Spleen (tissue), 13 donors: ENCODE measurements at places on chromosomes 13 and 19.
A peak's percentile ranks its signal among the peaks of the same experiment; 100 is the strongest.

DNA sequence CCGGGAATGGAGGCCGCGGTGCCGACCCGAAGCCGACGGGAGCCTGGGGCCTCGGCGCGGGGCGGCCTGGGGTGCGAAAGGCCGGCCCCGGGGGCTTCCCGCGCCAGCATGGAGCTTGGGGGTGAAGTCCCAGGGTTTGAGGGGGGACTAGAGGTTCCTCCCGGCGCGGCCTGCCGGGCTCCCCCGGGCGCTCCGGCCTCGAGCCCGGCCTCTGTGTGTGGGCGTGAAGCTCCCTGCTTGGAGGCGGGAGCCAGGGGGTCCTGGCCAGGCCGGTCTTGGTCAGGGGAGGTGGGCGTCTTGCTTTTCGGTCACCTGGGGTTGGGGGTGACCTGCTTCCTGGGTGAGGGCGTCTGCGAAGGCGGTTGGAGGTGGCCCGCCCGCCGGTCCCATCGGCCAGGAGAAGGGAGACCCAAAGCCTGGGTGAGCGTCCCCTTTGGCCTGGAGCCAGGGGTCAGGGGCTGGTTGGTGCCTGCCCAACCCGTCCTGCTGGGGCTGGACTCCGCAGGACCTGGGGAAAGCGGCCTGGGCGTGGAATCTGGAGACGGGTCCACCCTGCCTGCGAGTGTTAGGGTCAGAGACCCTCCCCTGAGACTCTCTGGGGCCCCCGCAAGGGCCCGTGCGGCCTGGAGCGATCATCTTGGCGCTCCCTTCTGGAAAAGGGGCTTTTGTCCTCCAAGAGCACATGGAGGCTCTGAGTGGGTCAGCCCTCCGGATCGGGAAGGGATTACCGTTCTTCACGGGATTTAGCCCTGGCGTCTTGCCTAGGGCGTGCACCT lies 535 bp downstream of the BSG start:
- H3K4me1 ChIP-seq: peaks cover 60% of the 10 kb centered on the region
- peak overlapping the region; percentile 86 for H3K27ac ChIP-seq
- peak overlapping the region; percentile 81 for H3K4me3 ChIP-seq
- DNase-seq: peak; percentile 91

GRCh38 chr19:30388327-30388726 lies 16.1 kb downstream of the ZNF536 start:
- no peak overlapping the region for H3K27ac ChIP-seq
- H3K27me3 ChIP-seq: no peaks in the 10 kb centered on the region
- no peak overlapping the region for H3K4me3 ChIP-seq
- DNase-seq: no peak
- no peaks in the 10 kb centered on the region for H3K4me1 ChIP-seq

DNA sequence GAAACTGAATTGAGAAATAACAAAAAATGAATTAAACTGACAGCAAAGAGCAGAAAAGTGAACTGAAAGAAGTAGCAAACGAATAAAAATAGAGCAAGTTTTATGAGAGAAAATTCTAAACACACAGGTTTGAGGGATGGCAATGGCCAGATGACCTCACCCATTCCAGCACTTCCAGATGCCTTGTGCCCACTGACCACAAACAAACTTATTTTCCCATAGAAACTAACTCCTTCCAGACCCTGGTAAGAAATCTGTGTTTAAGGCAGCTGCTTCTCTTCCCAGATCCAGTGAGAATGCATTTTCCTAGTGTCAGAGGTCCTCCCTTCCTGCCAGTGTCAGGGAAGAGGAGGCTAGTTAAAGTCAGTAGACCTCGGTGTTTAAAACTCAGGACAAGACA lies 51.7 kb downstream of the RXFP2 start:
- no peaks in the 10 kb centered on the region for H3K27me3 ChIP-seq
- no peak overlapping the region for H3K27ac ChIP-seq
- DNase-seq: no peak
- H3K4me1 ChIP-seq: no peaks in the 10 kb centered on the region
- H3K36me3 ChIP-seq: no peaks in the 10 kb centered on the region
- H3K4me3 ChIP-seq: no peak overlapping the region

- H3K27ac ChIP-seq: no peak overlapping the region
- no peaks in the 10 kb centered on the region for H3K4me1 ChIP-seq
- H3K36me3 ChIP-seq: no peaks in the 10 kb centered on the region
- no peak for DNase-seq
These were observed 144.6 kb downstream of the GGACT start for GRCh38 chr13:100443998-100444328.

DNA sequence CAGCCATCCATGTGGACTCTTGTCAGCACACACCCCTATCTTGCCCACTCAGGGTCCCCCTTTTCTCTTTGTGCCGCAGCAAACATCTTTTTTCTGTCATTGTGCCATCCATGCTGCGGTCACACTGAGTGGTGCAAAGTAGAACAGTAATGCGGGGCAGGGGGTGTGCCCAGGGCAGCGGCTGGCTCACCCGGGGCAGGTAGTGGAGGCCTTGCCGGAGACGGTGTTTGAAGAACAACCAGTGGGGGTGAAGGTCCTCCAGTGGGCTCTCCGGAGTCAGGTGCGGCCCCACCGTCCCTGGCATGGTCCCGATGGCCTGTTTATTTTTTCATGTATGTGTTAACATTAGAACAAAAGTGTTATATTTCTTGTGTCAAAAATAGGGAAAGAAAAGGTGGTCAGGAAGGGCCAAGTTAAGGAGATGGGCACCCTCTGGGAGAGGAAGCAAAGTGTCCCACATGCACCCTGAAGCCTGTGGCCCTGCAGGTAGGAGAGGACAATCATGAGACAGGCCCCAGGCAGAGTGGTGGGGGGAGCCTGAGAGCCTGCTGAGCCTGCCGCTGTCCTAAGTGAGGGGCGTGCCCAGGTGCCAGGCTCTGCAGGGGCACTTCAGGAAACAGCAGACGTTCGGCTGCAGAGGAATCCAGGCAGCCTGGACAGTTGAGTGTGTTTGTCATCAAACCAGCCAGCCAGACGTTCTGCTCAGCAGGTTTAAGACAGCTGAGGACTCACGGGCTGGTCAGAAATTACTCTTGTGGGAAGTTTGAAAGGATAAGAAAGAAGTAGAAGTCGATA lies 12.3 kb downstream of the TSSK6 start:
- H3K4me3 ChIP-seq: no peak overlapping the region
- no peaks in the 10 kb centered on the region for H3K4me1 ChIP-seq
- peaks cover 86% of the 10 kb centered on the region for H3K36me3 ChIP-seq
- H3K27me3 ChIP-seq: no peaks in the 10 kb centered on the region
- no peak overlapping the region for H3K27ac ChIP-seq
- DNase-seq: peak; percentile 54

DNA sequence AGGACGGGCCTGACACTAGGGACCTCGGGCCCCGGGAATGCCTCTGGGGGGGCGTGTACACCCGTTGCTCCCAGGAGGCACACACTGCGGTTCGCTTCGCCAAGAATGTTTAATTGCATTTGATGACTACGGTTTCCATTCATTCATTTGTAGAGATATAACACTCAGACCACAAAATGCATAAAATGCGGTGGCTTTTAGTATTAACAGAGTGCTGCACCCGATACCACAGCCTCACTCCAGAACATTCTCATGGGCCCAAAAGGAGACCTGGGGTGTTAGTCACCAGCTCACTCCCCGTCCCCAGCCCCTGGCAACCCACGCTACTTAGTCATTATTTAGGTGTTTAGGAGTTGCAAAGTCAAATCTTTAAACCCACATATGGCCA lies 21.8 kb downstream of the HCN2 start:
- H3K4me3 ChIP-seq: peak overlapping the region; percentile 48
- peaks cover 8% of the 10 kb centered on the region for H3K27me3 ChIP-seq
- peaks cover 43% of the 10 kb centered on the region for H3K4me1 ChIP-seq
- peak overlapping the region; percentile 71 for H3K27ac ChIP-seq

GRCh38 chr19:47720669-47721422 lies 7.6 kb downstream of the EHD2 start:
- peaks cover 7% of the 10 kb centered on the region for H3K4me1 ChIP-seq
- H3K27me3 ChIP-seq: peaks cover 15% of the 10 kb centered on the region
- no peak overlapping the region for H3K4me3 ChIP-seq
- no peak for DNase-seq
- H3K27ac ChIP-seq: peak overlapping the region; percentile 75

DNA sequence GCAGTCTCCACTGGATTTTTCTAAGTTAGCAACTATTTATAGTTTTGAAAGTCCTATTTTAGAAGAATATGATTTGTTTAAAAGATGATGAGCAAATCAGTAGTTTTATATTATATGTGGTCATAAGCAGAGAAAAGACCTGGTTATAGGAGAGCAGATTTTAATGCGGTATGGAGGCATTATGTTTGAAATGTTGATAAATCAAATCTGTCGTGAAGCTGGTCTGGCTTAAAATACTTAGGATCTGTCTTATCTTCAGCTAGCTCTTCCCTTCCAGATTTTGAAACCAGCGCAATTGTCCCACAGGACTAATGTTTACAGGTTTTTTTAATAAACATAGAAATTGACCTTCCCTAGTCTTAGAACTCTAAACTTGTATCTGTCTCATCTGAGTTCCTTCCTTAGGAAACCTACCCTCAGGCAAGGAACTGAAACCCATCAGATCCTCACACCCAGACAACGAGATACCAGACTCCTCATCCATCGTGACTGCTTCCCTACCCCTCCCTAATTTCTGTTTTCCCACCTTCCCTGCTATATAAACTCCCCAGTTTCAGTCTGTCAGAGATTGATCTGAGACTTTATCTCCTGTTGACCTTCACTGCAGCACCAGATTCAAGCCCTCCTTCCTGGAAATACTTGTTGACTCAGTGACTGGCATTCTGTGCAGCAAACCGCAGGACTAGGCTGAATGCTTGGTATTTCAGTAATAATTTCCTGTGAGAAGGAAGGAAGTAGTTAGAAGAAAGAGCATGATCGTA lies 37.8 kb upstream of the CXCL17 start:
- no peaks in the 10 kb centered on the region for H3K36me3 ChIP-seq
- H3K4me3 ChIP-seq: no peak overlapping the region
- peaks cover 20% of the 10 kb centered on the region for H3K4me1 ChIP-seq
- no peak for DNase-seq
- peak overlapping the region; percentile 70 for H3K27ac ChIP-seq

DNA sequence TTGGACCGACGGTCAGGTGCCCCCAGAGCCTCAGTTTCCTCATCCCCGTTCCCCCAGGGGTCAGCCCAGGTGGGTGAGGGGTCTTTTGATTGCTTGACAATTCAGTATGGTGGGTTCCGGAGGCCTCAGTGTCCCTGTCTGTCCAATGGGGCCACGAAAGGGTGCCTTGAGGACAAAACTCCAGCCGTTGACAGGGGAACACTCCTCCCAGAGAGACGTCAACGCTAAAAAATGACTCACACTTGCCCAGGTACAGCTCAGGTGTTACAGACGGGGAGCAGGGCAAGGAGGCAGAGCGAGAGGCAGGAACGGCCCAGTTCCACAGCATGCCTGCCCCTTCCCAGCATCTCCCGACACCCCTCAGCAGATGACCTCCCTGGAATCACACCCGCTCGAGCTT lies 1.8 kb downstream of the TNFAIP8L1 start:
- no peak overlapping the region for H3K4me3 ChIP-seq
- peaks cover 87% of the 10 kb centered on the region for H3K4me1 ChIP-seq
- no peaks in the 10 kb centered on the region for H3K27me3 ChIP-seq
- H3K27ac ChIP-seq: peak overlapping the region; percentile 88

DNA sequence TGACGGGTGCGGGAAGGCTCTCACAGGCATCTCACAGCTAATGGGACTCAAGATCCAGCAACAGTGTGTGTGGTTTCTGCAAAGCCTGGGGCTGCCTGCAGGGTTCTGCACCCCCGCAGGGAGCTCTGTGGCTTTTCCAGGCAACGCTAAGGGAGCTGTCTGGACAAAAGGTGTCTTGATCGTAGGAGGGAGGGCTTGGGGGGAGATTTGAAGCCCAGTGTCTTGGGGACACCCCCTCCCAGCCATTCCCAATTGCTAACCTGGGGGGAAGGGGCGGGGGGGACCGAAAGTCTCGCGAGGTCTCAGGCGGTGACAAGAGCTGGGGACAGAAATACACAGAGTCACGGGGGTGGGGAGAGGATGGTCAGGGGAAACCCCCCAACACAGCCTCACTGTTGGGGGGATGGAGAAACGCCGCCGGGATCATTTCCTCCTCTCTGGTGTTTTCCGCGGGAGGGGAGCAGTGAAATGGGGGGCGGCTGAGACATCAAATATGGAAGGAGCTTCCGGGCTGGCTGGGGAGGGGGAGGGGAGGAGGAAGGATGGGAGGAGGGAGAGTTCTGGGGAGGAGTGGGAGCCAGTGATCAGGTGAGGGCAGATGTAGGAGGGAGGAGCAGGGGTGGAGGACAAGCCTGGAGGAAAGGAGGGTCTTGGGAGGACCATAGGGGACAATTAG lies 13.3 kb downstream of the KCNC3 start:
- DNase-seq: no peak
- H3K36me3 ChIP-seq: no peaks in the 10 kb centered on the region
- H3K27me3 ChIP-seq: peaks cover 28% of the 10 kb centered on the region
- no peaks in the 10 kb centered on the region for H3K4me1 ChIP-seq
- H3K27ac ChIP-seq: no peak overlapping the region

- H3K36me3 ChIP-seq: no peaks in the 10 kb centered on the region
- DNase-seq: no peak
- no peak overlapping the region for H3K4me3 ChIP-seq
These were observed 466.7 kb downstream of the TSHZ3 start for GRCh38 chr19:30882411-30883005.
